ENCODE measurements at places on chromosomes 3 and 15. TPM values are rescaled to one million over a fixed set of nuclear protein-coding genes. Genes with fewer than 3 reads are reported as not detected.
A peak's percentile ranks its signal among the peaks of the same experiment; 100 is the strongest.

CLDN11 gene
- polyA plus RNA-seq = 178 TPM

- no peak for DNase-seq
Observed at GRCh38 chr15:82750831-82751180, 41.1 kb upstream of the AP3B2 start.

DNA sequence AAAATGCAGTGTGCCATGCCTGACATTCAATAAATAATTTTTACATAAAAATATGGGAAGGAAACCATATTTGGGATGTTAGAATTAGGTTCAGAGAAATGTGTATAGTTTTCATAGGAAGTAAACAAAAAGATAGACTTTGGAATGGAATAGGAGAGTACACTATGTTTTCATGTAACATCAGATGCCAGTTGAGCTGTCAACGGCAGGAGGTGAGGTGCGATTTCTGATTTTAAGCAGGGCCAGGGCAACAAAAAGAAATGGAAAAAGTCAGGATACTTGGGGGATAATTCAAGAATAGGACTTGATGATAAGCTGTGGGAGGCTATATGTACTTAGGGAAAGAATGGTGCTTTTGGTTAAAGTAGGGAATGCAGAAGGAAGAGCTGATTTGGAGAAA lies 639.5 kb downstream of the OTOL1 start:
- no peak for DNase-seq

GRCh38 chr3:133330522-133330921 lies 69.3 kb upstream of the BFSP2 start:
- DNase-seq = no peak

- no peak for DNase-seq
Observed at GRCh38 chr3:12442654-12443501, 41.4 kb upstream of the TSEN2 start.

- no peak for DNase-seq
Observed at GRCh38 chr3:16366581-16366980, 101.6 kb downstream of the OXNAD1 start.

DNA sequence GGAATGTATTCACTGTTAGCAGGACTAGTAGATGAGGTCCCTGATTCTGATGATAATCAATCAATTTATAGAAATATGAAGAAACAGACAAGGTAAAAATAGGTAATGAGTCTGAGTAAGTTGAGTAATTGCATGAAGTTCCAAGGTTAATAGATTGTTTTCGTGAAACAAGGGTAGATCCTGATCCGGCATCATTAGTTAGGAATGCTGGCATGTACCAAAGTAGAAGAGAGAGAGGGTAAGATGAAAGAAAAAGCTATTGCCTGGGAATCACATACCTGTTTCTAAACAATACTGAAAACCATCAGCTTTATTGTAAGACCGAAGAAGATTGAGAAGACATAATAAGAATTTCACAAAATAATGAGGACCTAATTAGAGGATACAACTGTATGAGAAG lies 118.1 kb upstream of the ARPP21 start:
- DNase-seq = no peak

- DNase-seq = peak; percentile 90
Observed at GRCh38 chr3:15805756-15806266, 8.0 kb upstream of the ANKRD28 start.

DNA sequence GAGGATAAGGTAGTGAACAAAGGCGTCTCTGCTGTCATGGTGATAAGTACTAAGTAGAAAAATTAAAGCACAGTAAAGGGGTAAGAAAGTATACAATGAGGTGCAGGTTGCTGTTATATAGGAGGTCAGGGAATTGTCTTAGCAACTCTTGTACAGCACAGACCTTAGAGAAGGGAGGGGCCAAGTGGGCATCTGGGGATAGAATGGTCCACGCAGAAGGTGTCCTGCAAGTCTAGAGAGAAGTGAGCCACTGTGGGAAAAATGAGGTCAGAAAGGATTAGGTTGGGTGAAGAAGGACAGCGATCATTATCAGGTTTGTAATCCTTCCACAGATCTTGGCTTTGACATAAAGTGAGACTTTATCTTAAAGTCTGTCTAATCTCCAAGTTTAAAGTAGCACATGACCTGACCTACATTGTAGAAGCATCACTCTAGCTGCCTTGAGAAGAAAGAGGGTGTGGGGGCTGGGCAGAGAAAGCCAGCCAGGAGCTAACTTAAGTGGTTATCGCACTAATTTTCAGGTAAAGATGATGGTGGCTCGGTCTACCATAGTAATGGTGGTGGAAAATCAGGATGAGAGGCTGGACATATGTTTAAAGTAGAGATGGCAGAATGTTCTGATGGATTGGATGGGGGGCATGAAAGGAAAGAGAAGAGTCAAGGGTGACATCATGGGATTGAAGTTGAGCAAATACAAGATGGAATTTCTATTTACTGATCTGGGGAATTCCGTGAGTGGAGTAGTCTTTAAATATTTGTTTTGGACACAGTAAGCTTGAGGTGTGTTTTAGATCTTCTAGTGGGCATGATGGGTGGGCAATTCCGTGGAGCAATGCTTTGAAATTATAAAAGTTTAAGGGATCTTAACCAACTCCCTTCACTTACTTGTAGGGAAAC lies 919.2 kb downstream of the ROBO1 start:
- no peak for DNase-seq

DNA sequence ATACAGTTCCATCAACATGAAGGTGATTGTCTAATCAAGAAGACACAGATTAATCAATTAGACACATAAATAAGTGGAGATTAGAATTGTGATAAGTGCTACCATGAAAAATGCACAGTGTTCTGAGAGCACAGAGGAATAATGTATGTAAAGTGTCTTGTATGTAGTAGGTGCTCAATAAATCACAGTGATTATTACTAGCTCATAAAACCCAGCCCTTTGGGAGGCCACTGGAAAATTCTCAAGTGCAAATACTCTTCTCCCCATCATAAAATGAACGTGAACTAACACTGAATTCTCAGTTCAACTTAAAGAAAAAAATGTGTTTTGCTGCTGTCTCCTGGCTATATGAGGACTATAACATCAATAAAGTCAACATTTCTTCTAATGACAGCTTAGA lies 368.2 kb downstream of the FOXP1 start:
- no peak for DNase-seq

GRCh38 chr15:58726867-58727266 lies 22.6 kb downstream of the ADAM10 start:
- no peak for DNase-seq

DNA sequence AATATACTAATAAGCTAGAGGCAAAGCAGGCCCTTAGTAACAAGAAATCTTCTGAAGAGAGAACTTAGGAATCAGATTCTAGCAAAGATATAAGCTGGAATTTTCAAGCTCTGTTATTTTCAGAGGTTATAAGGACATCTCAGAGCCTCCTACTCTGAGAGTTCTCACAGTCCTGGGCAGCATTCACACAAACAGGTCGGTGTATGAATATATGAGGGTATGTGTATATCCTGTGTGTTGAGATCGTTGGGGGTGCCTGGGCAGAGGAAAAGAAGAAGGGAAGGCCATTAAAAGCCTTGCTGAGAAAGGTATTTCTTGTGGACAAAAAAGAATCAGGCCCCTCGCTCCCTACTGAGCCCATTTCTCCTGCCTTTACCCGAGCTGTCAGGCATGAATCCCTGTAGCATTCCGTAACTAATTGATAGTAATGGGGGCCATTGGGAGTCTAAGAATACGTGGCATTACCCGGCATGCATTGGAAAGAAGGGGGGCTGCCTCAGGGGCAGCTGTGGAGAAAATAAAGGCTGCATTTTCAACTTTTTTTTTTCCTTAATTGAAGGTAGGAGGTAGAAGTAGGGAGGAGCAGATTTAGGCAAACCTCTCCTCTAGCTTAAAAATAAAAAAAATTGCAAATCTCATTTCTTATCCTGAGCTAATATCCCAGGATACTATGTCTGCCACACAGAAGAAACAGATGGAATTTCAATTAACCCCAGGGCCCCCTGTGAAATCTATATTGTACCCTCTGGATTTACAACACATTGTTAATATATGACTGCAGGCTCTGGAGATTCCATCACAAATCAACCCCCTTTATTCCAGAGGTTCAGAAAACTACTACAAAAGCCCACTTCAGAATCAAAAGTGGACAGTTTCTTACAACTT lies 103.8 kb downstream of the GTPBP8 start:
- DNase-seq = no peak

DNA sequence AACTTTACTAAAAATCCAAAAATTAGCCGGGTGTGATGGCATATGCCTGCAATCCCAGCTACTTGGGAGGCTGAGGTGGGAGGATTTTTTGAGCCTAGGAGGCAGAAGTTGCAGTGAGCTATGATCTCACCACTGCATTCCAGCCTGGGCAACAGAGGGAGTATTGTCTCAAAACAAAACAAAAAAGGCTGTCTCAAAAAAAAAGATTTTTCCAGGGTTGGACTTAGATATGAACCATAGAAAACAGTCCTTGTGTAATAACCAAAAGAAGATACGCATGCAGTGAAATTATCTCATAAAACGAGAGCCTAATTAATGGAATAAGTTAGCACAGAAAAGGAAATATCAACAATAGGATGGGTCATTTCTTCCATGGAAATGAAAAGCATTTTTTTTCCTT lies 320.4 kb upstream of the RASGRP1 start:
- DNase-seq = peak; percentile 59

Measured in endothelial cell of umbilical vein (primary cell).